ENCODE measurements at places on chromosomes 13 and 19. TPM values are rescaled to one million over a fixed set of nuclear protein-coding genes. Genes with fewer than 3 reads are reported as not detected.

- peaks cover 20% of the 10 kb centered on the region for H3K4me1 ChIP-seq
- no peak overlapping the region for H3K27ac ChIP-seq
- H3K27me3 ChIP-seq: no peaks in the 10 kb centered on the region
- no peak for DNase-seq
- no peaks in the 10 kb centered on the region for H3K36me3 ChIP-seq
- no peak overlapping the region for H3K4me3 ChIP-seq
Measured at GRCh38 chr13:33347861-33348260, 62.3 kb upstream of the STARD13 start.

The PCP2 gene
- not detected for total RNA-seq

The FPR3 gene
- 2.2 TPM for total RNA-seq

GRCh38 chr19:17471410-17472125 is 1.2 kb downstream of the SLC27A1 start:
- H3K4me1 ChIP-seq: peaks cover 48% of the 10 kb centered on the region
- peak overlapping the region; percentile 100 for H3K27ac ChIP-seq
- H3K27me3 ChIP-seq: no peaks in the 10 kb centered on the region
- H3K36me3 ChIP-seq: no peaks in the 10 kb centered on the region

- no peaks in the 10 kb centered on the region for H3K4me1 ChIP-seq
- no peak for DNase-seq
- H3K27me3 ChIP-seq: no peaks in the 10 kb centered on the region
- no peak overlapping the region for H3K27ac ChIP-seq
- H3K4me3 ChIP-seq: no peak overlapping the region
Measured at GRCh38 chr13:30037306-30037705, 186.9 kb upstream of the UBL3 start.

DNA sequence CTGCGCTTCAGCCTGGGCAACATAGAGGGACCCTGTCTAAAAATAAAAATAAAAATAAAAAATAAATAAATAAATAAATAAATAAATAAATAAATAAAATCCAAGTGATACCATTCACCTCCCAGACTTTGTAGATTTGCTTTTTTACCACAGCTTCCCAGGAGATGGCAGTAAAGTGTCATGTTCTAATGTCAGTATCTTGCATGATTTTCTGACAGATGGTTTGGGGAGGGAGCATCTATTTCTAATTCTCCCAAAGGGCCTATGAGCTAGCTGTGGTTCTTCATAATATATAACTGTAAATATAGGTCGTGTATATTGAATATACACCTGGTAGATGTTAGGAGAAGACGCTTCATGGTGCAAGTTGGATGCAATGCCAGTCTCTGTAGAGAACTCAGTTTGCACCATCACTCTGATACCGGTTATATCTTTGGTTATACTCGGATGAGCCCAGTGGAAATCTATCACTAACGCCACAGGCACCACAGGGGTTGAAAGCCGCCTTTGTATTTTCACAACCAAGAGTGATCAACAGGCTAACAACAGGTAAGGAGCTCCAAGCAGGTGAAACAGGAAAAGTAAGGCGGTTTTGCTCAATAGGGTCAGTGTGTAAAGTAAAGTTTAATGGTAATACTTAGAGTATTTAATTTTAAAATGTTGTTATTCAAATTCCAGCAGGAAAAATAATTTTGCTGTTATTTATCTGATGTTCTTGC is 13.9 kb downstream of the APLP1 start:
- H3K36me3 ChIP-seq: no peaks in the 10 kb centered on the region
- H3K4me3 ChIP-seq: no peak overlapping the region
- peaks cover 4% of the 10 kb centered on the region for H3K27me3 ChIP-seq
- no peak overlapping the region for H3K27ac ChIP-seq
- no peaks in the 10 kb centered on the region for H3K4me1 ChIP-seq

The ZNF880 gene
- total RNA-seq: 7.9 TPM

DNA sequence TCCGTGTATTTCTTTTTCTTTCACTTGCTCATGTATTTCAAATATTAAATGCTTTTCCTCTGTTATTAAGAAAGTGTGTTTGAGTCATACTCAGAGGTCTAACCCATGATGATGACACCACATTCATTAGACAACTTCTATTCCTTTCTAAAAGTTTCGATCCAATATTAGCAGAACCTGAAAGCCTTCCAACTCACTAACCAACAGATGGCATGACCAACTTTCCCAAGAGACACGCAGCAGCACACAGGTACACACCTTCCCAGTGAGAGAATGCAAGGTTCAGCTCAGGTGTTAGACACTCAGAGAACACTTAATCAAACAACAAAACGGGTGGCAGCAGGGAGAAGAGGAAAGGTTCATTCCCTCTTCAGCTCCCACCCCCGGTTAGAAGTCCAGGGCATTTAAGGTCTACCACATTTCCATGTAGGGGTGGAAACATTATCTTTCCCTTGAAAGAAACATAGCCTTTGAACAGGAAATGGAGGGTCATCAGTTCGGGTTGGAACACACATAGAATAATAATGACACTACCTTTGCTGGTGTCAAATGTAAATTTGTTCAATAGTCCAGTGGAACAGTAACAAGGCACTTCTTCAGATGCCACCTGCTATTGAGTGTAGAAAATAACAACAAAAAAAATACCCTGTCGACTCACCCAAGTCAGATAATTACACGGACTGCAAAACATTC is 404.2 kb downstream of the COG6 start:
- no peak overlapping the region for H3K4me3 ChIP-seq
- no peak overlapping the region for H3K27ac ChIP-seq
- no peak for DNase-seq
- H3K36me3 ChIP-seq: no peaks in the 10 kb centered on the region

GRCh38 chr19:37929355-37929923 is 22.4 kb downstream of the SIPA1L3 start:
- H3K27ac ChIP-seq: no peak overlapping the region
- no peaks in the 10 kb centered on the region for H3K36me3 ChIP-seq
- no peaks in the 10 kb centered on the region for H3K27me3 ChIP-seq
- no peak for DNase-seq
- H3K4me1 ChIP-seq: peaks cover 26% of the 10 kb centered on the region

DNA sequence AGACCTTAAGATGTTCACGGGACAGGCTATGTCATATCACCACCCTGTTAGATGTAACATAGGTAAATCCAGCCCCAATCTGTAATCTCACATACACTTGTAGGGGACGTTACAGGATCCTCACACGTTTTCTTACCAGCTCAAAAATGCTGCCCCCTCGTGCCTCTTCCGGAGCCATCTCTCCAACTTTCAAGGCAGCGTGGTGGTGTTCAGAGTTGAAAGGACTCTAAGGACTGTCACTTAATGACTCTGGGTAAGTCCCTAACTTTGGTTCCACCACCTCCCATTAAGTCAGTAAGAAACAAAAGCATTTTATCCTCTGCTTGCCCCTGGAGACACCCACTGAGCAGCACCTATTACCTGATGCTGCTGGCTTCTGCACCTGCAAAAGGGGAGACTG is 4.4 kb downstream of the MED26 start:
- H3K27me3 ChIP-seq: no peaks in the 10 kb centered on the region
- no peak for DNase-seq
- H3K36me3 ChIP-seq: no peaks in the 10 kb centered on the region
- H3K4me3 ChIP-seq: no peak overlapping the region
- H3K4me1 ChIP-seq: peaks cover 84% of the 10 kb centered on the region

- DNase-seq: no peak
- H3K4me1 ChIP-seq: no peaks in the 10 kb centered on the region
- no peaks in the 10 kb centered on the region for H3K27me3 ChIP-seq
- H3K36me3 ChIP-seq: no peaks in the 10 kb centered on the region
- H3K27ac ChIP-seq: no peak overlapping the region
- H3K4me3 ChIP-seq: no peak overlapping the region
Measured at GRCh38 chr13:24851546-24851945, 87.6 kb downstream of the RNF17 start.

- peaks cover 5% of the 10 kb centered on the region for H3K4me1 ChIP-seq
- H3K36me3 ChIP-seq: no peaks in the 10 kb centered on the region
- no peak overlapping the region for H3K27ac ChIP-seq
- DNase-seq: no peak
Measured at GRCh38 chr19:58392945-58393724, 2.3 kb upstream of the RNF225 start.

- DNase-seq: no peak
- no peaks in the 10 kb centered on the region for H3K4me1 ChIP-seq
- H3K4me3 ChIP-seq: no peak overlapping the region
- no peak overlapping the region for H3K27ac ChIP-seq
- H3K27me3 ChIP-seq: no peaks in the 10 kb centered on the region
- H3K36me3 ChIP-seq: no peaks in the 10 kb centered on the region
Measured at GRCh38 chr13:94657167-94657566, 55.2 kb downstream of the SOX21 start.

The SIGLEC5 gene
- not detected for total RNA-seq

GRCh38 chr13:106233134-106233735 is 302.2 kb downstream of the EFNB2 start:
- H3K27ac ChIP-seq: no peak overlapping the region
- H3K36me3 ChIP-seq: no peaks in the 10 kb centered on the region
- no peaks in the 10 kb centered on the region for H3K27me3 ChIP-seq
- H3K4me3 ChIP-seq: no peak overlapping the region

DNA sequence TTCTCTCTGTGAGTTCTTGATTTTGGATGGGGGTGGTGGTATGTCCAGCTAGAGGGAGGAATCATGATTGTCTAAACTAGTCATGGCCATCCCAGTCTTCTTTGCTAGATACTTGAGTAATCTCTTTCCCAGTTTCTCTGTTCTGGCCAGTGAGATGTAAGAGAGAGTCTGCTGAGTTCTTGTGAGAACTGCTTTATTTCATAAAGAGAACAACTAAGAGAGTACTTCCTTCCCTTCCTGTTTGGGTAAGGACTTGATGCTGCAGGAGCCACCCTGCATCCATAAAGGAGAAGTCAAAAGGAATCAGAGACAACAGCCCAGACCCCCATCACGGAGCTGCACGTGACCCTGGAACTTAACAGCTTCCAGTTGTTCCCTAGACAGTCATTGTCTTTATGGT is 3.0 kb upstream of the RASL11A start:
- peaks cover 13% of the 10 kb centered on the region for H3K4me1 ChIP-seq
- H3K4me3 ChIP-seq: no peak overlapping the region
- no peaks in the 10 kb centered on the region for H3K27me3 ChIP-seq
- H3K36me3 ChIP-seq: no peaks in the 10 kb centered on the region
- no peak for DNase-seq

The KLK14 gene
- not detected for total RNA-seq

- H3K27me3 ChIP-seq: peaks cover 4% of the 10 kb centered on the region
- no peaks in the 10 kb centered on the region for H3K36me3 ChIP-seq
- DNase-seq: no peak
- H3K4me3 ChIP-seq: no peak overlapping the region
- no peaks in the 10 kb centered on the region for H3K4me1 ChIP-seq
Measured at GRCh38 chr13:106372199-106373155, 163.0 kb downstream of the EFNB2 start.

The PALM gene
- 7.8 TPM for total RNA-seq

DNA sequence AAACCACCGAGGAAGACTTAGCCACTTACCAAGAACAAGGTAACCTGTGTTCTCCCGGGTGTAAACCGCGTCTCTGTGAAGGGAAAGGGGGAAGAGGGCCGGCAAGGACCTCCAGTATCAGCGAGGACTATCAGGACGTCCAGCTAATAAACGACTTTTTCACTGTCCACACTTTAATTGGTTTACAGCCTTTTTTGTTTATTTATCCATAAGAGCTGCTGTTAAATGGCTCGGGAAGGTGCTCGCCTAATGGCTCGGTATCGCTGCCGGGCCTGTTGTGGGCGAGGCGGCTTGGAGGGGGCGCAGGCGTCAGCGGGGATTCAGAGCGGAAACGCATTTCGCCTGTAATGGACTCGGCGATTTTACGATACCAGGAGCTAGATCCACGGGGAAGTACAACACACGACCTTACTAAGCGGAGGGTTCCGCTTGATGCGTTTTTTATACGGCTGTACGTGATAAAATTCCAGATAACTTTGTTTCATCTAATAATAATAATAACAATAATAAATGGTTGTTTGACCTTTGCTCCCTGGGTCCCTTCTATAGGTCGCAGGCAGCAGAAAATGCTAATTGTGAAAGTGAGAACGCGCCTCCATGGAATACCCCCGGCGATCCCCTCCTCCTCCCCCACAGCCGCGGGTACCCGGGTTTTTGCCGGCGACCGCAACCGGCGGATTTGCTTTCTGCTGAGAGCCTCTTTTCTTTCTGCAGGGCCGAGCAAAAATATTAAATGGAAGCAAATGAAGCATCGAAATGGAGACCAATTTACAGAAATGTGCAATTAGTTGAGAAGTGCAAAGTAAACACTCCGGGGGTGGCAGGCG is 2.5 kb upstream of the PDX1 start:
- H3K4me3 ChIP-seq: no peak overlapping the region
- H3K4me1 ChIP-seq: peaks cover 34% of the 10 kb centered on the region
- no peak for DNase-seq
- no peak overlapping the region for H3K27ac ChIP-seq
- peaks cover 93% of the 10 kb centered on the region for H3K27me3 ChIP-seq

DNA sequence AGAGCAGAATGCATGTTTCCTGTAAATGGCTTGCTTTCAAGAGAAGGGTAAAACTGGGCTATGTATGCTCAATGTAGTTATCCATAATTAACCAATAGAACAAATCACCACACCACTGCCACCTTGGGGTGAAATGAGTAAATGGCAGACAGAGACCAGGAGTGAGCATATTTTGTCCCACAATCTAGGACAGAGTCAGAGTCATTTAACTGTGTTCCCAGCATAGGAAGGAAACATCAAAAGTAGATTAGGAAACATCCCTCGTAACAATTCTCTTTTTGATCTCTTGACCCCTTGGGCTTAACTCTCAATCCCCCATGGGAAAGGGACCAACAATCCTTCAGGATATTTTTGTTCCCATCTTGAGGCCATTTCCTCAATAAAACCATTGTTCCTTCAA is 224.8 kb downstream of the NHLRC3 start:
- no peaks in the 10 kb centered on the region for H3K36me3 ChIP-seq
- H3K4me1 ChIP-seq: peaks cover 31% of the 10 kb centered on the region
- no peak overlapping the region for H3K27ac ChIP-seq

The KLK2 gene
- not detected for total RNA-seq

DNA sequence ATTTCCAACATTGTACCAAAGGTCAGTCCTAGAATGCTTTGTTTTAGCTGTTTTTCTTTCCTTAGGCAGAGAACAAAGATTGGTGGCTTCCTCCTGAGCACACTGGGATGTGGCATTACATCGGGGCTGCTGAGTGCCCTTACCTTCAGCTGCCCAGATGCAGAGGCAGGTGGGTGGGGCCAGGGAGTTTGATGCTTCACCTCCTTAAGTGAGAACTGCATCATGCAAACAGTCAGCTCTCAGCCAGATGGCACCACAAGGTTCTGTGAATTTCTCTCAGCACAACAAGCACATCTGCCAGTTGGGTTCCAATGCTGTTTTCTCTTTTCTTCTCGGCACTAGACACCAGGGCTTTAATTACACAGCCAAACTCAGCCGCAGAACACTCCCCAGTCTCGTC is 87.4 kb upstream of the UBL3 start:
- H3K27ac ChIP-seq: no peak overlapping the region
- H3K36me3 ChIP-seq: no peaks in the 10 kb centered on the region
- no peak overlapping the region for H3K4me3 ChIP-seq
- H3K27me3 ChIP-seq: no peaks in the 10 kb centered on the region
- DNase-seq: no peak

DNA sequence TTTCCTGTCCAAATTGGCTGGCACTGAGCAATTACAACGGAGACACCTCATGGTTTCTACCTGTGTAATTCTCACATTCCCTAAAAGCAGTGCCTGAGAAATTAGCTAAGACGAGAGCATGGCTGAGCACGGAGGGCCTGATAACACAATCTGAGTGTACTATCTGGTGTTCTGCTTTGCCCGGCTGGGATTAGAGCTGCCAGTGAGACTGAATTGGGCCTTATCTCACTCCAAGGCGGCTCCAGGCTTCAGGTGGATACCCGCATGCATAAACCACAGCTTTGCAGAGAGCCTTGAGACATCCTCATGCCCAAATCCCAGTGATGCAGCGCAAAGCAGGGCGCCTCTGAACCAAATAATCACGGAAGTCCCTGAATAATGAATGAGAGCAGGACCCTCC is 172.3 kb downstream of the OXGR1 start:
- no peak overlapping the region for H3K27ac ChIP-seq
- no peaks in the 10 kb centered on the region for H3K36me3 ChIP-seq
- no peaks in the 10 kb centered on the region for H3K27me3 ChIP-seq

The SNRPA gene
- total RNA-seq: 25.7 TPM

Measured in gastrocnemius medialis (tissue), 4 donors.